ENCODE measurements at places on chromosomes 2 and 18. TPM values are rescaled to one million over a fixed set of nuclear protein-coding genes. Genes with fewer than 3 reads are reported as not detected.

HOXD12 gene
- total RNA-seq = not detected

CNDP1 gene
- 4.0 TPM for total RNA-seq

- DNase-seq = no peak
Measured at GRCh38 chr2:101737478-101738255, 40.2 kb downstream of the MAP4K4 start.

GRCh38 chr2:22481486-22482259 lies 903.3 kb upstream of the KLHL29 start:
- no peak for DNase-seq

GRCh38 chr2:132438691-132439090 lies 22.1 kb downstream of the GPR39 start:
- DNase-seq = no peak

TEX44 gene
- not detected for total RNA-seq

GRCh38 chr18:53850902-53851301 lies 373.6 kb downstream of the MBD2 start:
- DNase-seq = no peak

GRCh38 chr18:37499044-37499443 lies 66.6 kb downstream of the CELF4 start:
- no peak for DNase-seq

DNA sequence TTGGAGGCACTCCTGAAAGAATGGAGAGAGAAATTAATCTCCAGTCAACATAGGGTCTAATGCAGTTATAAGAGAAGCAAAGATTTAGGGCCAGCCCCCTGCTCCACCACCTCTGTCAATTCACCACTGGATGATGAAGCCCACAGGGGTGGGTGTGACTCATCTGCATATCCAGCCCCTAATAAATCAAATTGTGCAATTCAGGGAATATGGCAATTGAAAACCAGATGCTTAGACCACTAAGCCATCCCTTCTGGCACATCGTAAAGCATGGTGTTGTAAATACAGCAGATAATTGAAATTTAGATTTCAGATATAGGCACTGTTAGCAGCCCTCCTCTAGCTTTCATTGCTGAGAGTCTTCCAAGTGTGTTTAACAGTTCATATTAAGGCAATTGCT lies 541.4 kb downstream of the PARD3B start:
- DNase-seq = no peak

DNA sequence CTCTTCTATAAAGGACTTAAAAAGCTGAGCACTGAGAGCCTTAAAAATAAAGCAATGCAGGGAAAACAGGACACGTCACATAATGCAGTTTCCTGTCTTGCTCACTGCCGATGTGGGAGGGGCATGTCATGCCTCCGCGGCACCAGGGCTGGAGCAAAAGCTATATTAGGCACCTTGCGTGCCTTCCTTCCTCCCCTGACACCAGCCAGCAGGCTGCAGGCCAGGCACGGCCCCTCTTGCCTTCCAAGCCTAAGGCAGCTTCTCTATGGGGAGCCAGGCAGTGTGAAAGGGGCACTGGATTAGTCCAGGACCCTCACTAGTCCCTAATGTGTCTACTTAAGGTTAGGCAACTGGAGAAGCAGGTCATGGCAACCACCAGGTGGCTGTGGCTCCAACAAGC lies 26.3 kb downstream of the MRPL35 start:
- DNase-seq = peak; percentile 38

GRCh38 chr2:241571821-241572620 lies 13.5 kb downstream of the BOK start:
- no peak for DNase-seq

SCYGR4 gene
- total RNA-seq = not detected

SNED1 gene
- total RNA-seq = 40.9 TPM

All from mucosa of gallbladder (tissue), 1 donor.